Activated CD4-positive, alpha-beta T cell treated with anti-CD3 and anti-CD28 coated beads, Interleukin-2, amount 10 ng/mL, durations not matched to agents 24 days and 14 days (primary cell): ENCODE measurements at places on chromosomes 3 and 15. TPM values are rescaled to one million over a fixed set of nuclear protein-coding genes. Genes with fewer than 3 reads are reported as not detected.

NR2E3 gene
- not detected in 2 replicates for total RNA-seq

CHAC1 gene
- total RNA-seq: 8.4 and 9.8 TPM in 2 replicates

ABHD17C gene
- total RNA-seq: 4.1 and 5.3 TPM in 2 replicates

PSMA4 gene
- 335 and 342 TPM in 2 replicates for total RNA-seq

ALDH1A3 gene
- not detected in 2 replicates for total RNA-seq
